ENCODE measurements at places on chromosomes 1 and 21.

GRCh38 chr1:3746389-3746829 is 5.8 kb upstream of the CCDC27 start:
- no peak for DNase-seq

DNA sequence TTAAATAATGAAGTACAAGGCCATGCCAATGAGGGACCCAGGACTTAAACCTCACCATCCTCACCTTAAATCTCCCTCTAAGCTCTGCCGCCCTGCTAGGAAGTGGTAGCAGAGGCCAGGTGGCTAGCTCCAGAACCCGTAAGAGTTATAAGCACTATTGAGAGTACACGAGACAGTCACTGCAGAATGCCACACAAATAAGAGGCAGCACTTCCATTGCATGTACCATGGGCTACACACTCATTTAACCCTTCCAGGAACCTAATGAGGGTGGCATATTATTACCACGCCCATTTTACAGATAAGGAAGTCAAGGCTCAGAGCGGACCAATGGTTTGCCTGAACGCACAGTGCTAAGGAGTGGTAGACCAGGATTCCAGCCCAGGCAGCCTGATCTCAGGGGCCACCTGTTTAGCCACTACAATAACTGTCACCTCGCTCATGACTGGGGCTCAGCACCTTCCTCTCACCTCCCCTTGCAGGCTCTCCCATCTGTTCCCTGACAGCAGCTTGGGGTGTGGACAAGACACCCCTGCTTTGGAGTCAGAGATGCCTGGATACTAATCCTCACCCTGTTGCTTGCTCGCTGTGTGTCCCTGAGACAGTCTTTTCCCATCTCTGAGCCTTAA is 54.8 kb upstream of the ID3 start:
- DNase-seq: no peak

- DNase-seq: peak; percentile 69
These were observed 536.6 kb upstream of the NR5A2 start for GRCh38 chr1:199490769-199491527.

GRCh38 chr1:110120960-110121561 is 8.8 kb downstream of the UBL4B start:
- DNase-seq: no peak

- DNase-seq: no peak
These were observed 43.9 kb upstream of the IFNAR2 start for GRCh38 chr21:33185852-33186251.

- DNase-seq: no peak
These were observed 217.9 kb upstream of the NRIP1 start for GRCh38 chr21:15282665-15283064.

DNA sequence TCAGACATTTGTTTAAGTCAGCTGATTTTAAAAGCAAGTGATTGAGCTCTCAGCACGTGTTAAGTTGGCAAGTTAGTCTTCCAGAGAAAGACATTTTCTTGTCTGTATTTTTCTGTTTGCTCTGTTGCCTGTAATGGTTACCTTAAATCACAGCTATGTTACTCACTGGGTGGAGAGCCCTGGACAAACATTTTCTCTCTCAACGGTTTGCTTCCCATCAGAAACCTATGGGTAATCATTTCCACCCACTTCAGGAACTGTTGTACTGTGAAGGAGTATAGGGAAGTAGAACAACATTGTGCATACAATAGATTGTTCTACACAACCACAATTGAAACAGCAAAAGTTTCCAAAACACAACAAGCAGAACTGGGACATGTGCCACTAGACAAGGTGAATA is 113.9 kb upstream of the DPT start:
- no peak for DNase-seq

- DNase-seq: no peak
These were observed 22.8 kb upstream of the ELOA start for GRCh38 chr1:23720256-23720995.

- DNase-seq: no peak
These were observed 22.3 kb upstream of the HSPA13 start for GRCh38 chr21:14405225-14405624.

DNA sequence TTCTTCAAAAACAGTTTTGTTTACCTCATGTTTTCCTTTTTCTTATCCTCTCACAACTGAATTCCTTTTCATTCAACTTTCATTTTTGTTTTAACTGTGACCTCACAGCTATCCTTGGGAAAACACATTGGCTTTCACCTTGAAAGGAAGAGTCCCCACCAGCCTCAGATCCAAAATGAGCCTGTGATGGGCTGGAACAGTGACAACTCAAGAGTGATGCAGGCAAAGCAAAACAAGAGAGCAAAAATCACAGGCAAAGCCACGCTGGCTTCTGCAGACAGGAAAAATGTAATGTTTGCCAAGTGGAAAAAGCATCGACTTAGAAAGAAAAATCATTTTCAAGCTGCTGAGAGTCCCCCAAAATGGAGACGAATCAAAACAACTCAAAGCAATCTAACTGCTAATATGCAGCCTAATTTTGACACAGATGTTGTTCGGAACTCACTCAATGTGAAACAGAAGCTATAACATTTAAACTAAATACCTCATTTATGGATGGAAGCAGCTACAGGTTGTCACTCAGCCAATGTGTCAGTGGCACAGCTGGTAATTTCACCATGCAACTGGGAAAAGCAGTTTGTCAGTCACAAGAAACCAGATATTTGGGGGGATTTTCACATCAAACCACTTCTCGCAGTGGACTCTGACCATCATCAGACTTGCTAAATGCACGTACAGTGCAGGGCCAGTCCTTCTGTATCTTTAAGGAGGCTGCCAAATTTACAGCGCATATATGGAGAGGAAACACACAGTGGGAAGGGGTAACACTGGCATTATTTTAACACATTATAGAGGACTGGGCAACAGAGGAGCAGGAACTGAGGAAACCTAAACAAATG is 50.7 kb downstream of the ALG14 start:
- no peak for DNase-seq

- peak; percentile 88 for DNase-seq
These were observed 88.9 kb upstream of the HAO2 start for GRCh38 chr1:119279456-119280381.

Measured in HT1080 (cell line).